Stimulated activated CD8-positive, alpha-beta memory T cell treated with anti-CD3 and anti-CD28 coated beads, Interleukin-4, amount 100 ng/mL, for 4 hours (primary cell): ENCODE measurements at places on chromosomes 16 and 17.

DNA sequence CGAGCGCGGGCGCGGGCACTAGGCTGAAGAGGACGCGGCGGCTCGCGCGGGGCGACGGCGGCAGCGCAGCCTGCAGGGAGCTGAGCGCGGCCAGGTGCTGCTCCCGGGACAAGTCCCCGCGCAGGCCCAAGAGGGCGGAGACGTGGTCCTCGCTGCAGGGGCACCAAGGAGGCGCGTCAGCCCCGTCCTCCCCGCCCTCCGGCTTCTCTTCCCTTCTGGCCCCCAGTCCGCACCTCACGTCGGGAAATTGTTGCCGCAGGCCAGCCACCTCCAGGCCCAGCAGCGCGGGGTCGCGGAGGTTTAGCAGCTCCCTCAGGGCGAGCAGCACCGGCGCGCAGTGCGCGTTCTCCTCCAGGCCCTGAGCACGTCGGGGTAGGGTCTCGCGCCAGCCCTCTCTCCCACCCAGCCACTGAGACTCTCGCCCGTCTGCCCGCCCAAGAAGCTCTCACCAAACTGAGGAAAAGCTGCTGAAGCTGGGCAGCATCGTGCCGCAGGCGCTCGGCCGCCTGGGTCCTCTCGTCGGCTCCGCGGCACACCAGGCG lies 761 bp upstream of the MATCAP1 start:
- DNase-seq, result no peak

DNA sequence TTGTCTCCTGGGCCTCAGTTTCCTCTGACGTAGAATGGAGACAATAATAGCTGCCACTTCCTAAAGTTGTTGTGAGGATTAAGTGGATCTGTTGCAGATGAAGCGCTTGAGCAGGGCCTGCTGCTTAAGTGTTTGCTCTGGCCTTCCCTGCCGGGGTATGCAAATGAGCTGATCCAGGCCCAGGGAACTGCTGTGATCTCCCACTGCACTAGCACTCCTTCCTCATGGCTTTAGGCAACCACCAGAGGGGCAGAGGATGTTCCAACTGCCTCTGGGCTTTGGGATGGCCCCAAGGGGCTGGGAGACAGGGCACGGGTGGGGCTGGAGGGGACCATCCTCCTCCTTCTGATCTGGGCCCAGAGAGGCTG lies 6.2 kb downstream of the SBK1 start:
- DNase-seq, result no peak

GRCh38 chr17:40522961-40523310 lies 21.5 kb upstream of the TNS4 start:
- DNase-seq, result no peak

DNA sequence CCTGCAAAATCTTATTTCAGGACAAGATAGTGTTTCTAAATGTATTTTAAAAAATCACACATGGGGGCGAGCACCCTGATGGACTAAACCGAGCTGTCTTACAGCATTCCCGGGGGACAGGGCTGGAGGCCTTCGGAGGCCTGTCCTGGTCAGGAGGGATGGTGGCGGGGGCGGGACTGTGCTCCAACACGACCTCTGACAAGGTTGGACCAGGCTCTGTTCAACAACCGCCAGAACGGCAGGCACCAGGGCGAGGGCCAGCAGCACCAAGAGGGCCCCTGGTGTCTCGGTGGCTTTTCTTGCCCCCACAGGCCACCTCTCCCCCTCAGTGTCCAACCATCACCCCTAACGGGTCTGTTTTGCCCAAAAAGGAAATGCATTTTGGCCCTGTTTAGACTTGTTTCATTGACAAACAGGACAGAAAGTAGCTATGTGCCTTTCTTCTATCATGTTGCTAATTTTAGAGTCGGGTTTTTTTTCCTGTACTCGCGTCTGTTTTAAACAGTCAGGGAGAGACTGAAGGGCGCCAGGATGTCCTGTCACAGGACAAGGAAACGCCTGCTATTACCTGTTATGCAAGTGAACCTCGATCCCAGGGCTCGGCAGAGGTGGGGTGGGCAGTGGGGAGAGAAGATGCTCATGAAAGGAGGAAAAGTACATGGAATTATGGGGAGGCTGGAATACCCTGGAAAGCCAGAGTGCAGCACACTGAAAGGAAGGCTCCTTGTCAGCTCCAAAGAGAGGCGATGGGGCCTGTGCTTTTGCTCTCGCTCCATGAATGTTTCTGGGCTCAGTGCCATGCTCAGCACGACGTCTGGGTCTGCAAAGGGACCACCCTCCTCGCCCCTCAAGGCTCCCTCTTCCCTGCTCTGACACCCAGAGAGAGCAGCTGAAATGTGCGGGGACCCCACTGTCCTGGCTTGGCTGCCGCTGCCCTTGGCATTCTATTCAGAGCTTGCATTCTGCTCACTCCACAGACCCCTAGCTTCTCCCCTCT lies 11.9 kb downstream of the TMEM204 start:
- no peak for DNase-seq

DNA sequence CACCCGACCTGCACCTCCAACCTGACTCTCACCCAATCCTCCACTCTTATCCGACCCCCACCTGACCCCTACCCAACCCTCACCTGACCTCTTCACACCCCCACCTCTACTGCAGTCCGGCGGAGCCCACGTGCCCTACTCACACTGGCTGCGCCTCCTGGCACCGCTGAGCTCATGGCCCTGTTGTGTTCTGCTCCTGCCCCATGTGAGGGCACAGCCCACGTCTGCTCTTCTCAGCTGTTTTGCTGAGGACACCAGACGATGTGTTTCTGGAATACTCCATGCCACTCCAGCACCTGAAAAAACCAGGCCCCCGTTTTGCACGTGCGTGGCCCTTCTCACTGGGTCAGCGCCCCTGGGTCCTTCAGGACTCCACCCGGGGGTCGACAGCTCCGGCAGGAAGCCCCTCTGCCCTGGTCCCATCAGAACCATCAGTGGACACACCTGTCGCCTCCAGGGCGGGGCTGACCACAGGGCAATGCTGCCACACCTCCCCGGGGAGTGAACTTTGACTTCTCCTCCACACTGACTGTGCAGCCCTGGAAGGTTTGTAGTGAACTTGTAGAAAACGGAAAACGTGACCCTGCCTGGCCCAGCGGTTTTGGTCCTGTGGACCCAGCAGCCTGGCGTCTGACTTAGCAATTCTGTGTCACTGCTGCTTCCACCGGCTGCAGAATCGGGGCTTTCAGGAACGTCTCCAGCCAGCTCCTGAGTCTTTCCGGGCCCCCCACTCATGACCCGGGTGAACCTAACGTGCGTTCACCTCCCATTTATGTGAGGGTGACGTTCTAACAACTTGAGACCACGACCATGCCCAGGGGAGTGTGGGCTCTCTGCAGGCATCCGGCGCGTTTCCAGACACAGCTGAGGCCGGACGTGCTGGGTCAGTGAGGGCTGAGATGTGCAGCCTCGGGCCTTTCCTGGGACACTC lies 5.7 kb upstream of the RAB40B start:
- DNase-seq, result no peak

DNA sequence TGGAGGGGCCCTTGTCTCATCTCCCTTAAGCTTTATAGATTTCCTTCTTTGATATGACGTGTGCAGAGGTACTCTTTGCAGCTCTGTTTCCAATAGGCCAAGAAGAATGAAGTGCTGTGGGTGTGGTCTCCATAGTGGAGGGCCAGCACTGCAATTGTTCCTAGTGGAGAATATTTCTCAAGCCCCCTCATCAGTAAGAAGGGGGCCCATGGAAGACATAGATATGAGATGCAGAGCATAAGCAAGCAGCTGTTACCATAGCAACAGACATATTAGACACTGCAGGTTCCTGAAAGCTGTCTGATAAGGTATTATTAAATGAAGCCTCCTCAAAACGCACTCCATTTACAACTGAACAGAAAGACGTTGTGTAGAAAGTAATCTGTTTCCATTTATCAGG lies 240.7 kb downstream of the ZFHX3 start:
- no peak for DNase-seq

DNA sequence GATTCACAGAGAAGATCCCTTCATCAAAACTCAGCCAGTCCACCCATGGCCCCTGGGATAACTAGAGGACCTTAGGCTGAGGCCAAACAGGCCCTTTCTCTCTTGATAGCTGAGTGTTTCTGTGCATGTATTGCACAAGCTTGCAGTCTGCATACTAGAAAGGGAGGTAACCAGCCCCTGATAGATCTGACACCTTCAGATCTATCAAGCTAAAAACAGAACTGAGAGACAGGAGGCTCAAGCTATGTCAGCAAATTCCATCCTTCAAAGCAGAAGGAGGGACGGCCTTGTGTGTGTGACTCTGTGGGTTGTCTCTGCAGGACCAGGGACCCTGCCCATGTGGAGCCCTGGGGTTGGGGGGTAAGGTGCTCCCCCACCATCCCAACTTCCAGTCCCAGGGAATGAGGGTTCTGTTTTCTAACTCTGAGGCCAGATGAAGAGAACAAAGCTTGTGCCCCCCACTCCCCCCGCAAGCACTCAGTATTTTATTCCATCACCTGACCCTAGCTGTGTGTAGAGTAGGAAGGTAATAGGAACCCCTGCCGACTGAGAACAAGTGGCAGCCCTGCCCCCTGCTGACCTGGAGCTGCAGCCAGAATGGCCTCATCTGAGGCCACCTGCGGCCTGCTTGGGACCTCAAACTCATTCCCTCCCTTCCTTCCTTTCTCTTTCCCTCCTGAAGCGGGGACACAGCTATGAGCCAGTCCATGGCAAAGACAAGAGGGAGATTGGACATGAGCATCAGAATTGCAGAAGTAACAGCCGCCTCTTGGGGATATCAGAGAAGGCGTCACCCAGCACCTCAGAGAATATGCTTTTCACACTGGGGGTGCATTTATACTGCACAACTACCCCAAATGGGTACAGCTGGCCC lies 63.8 kb downstream of the SMPD3 start:
- DNase-seq, result no peak

DNA sequence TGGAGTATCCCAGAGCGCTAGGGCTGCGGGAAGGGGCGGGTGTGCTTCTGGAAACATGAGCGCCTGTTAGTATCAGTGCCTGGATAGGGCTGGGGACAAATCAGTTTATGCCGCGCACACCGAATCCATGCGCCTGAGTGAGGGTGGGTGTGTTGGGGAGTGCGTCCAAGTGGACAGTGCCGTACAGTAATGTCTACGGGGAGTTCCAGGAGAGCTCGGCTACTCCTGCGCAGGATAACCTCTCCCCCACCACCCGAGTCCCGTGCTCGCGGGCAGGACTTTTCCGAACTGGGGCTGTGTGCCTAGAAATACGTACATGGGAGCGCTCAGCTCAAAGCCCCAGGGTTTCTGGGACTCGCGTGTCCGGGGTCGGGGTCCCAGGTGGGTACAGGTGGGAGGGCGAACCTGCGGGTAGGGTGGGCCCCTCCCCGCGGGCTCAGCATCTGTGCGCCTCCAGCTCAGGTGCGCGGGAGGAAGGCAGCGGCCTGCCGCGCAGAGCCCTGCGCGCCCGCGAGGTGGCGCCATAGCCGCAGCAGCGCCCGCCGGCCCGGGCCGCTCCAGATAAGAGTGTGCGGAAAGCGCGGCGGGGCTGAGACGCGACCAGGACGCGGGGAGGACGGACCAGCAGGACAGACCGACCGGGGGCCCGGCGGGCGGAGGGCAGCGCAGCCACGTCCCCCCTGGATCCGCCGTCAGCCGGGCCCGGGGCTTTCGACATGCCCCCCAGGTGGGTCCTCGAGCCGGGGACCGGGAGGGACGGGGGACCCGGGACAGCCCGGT lies at the start of gene HIC1:
Gene HIC1 (plus strand): TSS at position 592 of the 780 bp plus-strand sequence. CDS start 1,588 bp downstream, outside the sequence.
- DNase-seq, result peak; percentile 58

- DNase-seq, result no peak
Measured at GRCh38 chr17:72122765-72123529, 2.1 kb downstream of the SOX9 start.

DNA sequence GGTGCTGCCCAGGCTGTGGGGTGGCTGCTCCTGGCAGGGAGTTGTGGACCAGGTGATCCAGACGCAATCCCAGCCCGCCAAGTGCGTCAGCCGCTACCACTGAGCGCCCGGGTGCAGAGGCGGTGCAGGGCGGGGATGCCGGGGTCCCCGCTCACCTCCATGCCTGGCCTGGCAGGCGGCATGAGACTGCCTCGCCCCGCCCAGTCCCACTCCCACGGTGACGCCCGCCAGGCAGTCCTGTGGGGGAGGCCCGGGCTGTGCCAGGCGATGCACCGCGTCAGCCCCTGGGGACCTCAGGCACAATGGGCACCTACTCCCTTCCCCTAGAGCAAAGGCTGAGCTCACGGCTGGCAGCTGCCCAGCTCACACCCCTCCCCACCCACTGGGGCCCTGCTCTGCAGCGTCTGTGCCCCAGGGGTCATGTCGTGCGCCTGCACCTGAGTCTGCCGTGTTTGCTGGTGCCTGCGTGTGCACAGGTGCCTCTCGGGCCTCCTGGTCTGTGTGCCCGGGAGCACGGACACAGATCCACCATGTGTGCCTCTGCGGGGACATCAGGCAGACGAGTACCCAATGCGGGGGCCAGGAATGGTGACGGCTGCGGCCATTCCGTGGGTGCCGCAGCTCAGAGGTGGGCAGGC lies 5.3 kb downstream of the RPUSD1 start:
- no peak for DNase-seq

DNA sequence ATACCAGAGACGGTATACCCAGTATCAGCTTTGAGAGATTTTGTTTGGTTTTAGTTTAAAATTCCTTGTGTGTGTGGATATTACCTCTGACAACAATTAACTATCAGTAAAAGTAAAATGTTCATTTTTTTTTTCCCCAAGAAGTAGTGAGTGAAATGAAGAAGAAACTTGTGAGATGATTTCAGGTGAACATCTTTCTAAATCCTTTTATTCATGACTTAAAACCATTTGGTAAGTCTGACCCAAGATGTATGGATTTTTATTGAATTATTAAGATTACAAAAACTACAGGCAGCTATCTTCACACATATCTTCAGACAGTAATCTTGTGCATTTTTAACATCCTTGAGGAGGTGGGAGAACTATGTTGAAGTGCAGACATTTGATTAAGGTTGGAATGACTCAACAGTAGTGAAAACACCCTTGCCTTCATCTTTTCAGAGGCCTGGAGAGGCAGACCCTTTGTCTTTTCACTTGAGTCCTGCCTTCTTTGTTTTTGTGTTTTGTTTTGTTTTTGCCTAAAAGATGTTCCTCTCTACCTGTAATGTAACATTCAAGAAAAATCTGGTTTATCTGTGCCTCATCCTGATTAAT lies 240.3 kb upstream of the TBX2 start:
- no peak for DNase-seq

DNA sequence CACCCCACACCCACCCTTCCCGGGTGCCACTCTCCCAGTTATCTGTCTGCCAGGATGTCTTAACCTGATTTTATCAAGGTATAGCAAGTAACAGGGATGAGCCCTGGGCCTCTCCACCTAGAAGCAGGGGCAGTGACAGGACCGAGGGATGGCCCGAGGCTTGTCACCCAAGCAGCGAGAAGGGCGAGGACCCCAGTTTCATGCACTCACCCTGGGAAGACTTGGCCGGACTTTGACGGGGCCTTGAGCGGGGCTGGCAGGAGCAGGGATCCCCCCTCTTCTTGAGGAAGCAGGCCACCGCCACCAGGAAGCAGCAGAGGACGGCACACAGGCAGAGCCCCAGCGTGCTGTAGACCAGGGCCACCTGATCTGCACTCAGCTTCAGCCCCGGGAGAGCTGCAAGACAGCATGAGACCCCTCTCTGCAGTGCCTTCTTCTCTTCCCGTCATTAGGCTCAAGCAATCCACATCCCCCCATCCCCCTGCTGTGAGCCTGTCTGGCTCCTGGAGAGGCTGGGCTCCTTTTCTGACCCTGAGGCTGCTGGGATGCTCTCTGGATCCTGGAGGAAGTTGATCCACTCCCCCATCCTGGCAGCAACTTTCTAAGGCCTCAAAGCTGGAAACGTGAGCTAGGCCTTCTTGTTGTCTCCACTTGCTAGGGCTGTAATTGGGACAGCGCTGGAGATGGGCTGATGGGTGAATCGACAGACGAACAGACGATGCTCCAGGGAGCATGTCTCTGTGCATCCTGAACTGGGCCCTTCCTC lies 31.6 kb downstream of the TNFRSF13B start:
- DNase-seq, result no peak
